NCI-H524 (cell line): ENCODE measurements at places on chromosomes 3 and 15.

- DNase-seq = no peak
These were observed 435.0 kb downstream of the SHQ1 start for GRCh38 chr3:72413228-72413627.

DNA sequence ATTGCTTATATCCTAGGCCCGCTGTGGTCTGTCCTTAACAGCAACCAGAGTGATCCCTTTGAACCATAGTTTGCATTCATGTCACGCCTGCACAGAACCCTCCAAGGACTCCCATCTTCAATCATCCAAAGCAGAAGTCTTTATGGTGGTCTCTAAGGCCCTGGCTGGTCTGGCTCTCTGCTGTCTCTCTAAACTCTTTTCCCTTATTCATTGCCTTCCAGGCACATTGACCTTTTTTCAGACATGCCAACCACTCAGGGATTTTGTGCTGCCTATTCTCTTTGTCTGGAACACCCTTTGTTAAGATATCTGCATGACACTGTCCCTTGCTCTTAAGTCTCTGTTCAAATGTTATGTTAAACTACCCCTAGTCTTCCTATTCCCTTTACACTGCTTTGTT, 21.9 kb upstream of the ZBTB47 start:
- no peak for DNase-seq

DNA sequence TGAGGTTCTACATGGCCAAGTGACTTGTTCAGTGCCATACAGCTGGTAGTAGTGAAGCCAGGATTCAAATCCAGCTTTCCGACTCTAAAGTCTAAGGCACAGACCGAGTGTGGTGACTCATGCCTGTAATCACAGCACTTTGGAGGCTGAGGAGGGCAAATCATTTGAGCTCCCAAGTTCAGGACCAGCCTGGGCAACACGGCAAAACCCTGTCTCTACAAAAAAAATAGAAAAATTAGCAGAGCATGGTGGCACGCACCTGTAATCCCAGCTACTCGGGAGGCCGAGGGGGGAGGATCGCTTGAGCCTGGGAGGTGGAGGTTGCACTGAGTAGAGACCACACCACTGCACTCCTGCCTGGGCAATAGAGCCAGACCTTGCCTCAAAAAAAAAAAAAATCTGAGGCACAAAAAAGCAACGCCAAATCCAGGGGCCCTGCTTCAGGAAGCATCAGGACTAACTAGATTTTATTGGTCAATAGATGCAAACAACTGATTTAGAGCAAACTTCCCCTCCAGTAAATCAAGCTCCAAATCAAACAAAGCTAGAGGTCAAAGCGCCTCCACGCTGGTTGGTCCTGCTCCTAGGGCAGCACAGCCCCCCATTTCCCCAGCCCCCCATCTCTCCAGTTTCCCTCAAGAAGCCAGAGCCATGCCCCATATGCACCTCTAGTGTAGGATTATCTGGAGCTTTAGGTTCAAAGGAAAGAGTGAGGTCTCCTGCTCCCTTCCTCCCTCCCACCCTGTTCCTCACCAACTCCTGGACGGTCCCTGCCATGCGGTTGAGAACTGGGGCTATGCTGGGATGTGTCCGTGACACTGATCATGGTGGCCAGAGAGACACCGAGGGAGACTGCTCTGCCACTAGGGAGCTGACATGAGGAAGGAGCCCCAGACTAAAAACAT, 2.9 kb upstream of the TNK2 start:
- no peak for DNase-seq

DNA sequence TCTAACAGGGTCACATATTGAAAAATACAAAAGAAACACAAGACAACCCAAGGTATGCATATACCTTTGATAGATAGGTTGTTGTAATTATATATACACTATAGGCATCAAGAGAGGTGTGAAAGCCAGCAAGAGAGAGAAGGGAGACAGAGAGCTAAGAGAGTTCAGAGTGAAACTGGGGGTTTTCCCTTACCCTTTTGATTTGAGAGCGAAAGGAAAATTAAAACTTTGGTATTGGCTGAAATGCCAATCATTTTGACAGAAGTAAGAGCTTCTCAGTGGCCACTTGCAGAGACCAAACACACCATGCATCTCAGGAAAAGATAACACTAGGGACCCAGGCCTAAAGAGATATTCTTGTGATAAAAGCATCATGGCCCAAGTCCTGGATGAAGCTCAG, 183.6 kb downstream of the SHOX2 start:
- no peak for DNase-seq

DNA sequence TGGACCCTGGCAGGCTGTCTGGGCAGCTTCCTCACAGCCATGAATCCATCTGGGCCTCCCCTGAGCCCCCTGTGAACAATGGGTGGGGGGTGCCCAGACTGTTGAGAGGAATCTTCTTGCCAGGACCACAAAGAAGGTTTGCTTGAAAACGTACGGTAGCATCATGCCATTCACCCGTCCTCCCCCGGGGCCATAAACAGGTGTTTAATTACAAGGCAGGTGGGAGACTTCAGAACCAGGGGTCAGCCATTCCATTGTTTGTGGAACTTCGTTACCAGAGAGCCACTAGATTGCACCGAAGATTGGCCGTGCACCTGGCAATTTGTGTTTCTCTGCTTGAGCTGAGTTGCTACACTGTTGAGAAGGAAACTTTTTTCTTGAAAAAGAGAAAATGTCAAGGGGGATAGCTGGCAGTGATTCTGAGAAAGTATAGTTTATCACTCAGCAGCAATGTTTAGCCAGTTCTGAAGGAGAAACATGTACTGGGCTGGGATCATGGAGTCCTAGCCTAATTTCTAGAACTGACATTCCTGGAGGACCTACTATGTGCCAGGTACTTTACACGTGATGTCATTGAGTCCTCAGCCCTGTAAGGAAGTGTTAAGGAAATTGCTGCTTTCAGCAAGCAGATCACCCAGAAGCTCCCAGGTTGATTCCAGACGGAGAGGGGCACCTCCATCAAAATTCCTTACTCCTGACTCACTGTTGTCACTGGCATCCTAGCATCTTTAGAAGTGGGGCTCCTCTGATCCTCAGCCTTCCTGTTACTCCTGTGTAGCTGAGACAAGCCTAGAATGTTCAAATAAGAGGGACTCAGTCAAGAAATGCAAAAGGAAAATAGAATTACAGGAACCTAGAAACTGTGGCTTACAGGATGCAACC, 103.8 kb upstream of the UBE2E1 start:
- DNase-seq = no peak

DNA sequence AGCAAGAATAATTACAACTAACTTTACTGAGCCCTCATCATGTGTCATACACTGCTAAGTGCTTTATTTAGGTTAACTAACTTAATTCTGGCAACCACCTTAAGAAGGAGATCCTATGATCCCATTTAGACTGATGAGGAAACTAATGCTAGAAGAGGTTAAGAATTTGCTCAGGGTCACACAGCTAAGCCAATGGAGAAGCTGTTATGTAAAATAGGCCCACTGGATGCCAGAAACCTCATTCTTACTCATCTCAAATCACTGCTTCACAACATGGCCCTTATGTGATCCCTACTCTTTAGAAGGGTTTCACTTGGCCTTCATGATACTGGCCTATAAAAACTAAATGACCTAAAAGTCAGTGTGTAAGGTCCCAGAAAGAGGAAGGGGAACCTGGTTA, 41.2 kb downstream of the IMPG2 start:
- DNase-seq = no peak

- no peak for DNase-seq
These were observed 443.3 kb upstream of the AGTR1 start for GRCh38 chr3:148254402-148254801.

DNA sequence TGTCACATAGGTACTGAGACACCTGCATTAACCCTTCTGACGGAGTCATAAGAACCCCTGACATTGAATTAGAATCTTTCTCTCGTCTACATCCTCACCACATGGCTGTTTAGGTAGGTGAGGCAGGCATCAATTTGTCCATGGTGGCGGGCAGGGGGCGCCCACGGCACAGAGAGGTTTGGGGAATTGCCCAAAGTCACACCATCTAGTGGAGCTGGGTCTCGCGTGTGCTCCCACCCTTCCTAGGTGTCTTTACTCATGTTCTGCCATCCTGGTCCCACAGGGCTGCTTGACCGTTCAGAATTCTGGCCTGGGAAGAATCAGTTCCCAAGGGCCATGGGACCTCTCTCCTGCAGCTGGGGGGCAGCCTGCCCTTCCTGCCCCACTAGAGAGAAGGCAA, 14.7 kb upstream of the DLL4 start:
- no peak for DNase-seq
